ENCODE measurements at places on chromosomes 6 and 20.

GRCh38 chr20:63071541-63072181 lies 64.9 kb upstream of the BHLHE23 start:
- peak; percentile 31 for DNase-seq

- DNase-seq: no peak
These were observed 184.2 kb upstream of the SPTLC3 start for GRCh38 chr20:12824328-12825225.

GRCh38 chr6:121503589-121503991 lies 68.1 kb downstream of the GJA1 start:
- DNase-seq: no peak

GRCh38 chr20:49395183-49395582 lies 87.3 kb downstream of the KCNB1 start:
- DNase-seq: no peak

DNA sequence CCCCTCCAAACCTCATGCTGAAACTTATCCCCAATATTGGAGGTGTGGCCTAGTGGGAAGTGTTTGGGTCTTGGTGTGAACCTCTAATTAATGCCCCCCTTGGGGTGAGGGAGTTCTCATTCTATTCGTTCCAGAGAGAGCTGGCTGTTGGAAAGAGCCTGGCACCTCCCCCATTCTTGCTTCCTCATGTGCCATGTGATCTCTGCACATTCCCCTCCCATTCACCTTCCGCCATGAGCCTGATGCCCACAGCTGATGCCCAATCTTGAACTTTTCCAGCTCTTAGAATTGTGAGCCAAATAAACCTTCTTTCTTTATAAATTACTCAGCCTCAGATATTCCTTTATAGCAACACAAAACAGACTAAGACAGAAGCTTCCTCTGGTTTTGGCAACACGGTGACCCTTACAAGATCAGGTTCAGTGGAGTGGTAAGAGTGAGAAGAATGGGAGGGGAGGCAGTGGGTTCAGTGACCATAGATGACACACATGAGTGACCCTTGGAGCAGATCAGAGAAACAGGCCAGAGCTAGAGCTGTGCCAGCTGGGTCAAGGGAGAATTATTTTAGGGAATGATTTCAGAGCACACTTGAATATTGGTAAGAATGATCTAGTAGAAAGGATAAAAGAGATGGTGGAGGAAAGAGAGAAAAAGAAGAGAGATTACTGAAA lies 176.4 kb downstream of the LY86 start:
- no peak for DNase-seq

GRCh38 chr20:46621492-46621891 lies 29.8 kb downstream of the SLC13A3 start:
- no peak for DNase-seq

- DNase-seq: no peak
These were observed 38.7 kb downstream of the KAT14 start for GRCh38 chr20:18176318-18176785.

DNA sequence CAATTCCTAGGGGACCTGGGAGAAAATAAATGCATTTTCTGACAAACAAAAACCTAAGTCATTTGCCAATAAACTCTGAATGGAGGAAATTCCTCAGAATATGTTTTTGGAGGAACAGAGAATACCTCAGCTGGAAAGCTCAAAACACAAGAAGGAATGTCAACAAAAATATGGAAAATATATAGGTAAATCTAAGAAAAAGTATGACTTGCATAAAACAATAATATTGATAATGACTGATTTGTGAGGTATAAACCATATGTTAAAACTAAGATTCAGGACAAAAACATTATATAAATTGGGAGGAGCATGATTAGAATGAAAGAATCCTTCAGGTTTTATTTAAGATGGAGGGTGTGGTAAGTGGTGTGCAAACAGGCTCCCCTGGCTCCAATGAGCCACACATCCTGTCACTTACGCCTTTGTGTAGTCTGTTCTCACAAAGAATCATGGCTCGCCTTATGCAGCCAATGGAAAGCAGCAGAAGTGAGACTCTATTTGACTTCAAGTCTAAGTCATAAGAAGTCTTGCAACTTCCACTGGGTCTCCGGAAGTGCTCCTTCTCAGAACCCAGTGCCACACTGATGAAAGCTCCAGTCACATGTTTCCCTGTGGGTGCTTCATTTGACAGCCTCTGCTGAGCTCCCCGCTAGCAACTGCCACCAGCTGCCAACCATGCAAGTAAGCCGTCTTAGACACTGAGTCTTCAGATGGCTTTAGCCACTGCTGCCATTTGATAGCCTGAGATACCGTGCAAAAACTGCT lies 8.1 kb downstream of the CFAP61 start:
- no peak for DNase-seq

DNA sequence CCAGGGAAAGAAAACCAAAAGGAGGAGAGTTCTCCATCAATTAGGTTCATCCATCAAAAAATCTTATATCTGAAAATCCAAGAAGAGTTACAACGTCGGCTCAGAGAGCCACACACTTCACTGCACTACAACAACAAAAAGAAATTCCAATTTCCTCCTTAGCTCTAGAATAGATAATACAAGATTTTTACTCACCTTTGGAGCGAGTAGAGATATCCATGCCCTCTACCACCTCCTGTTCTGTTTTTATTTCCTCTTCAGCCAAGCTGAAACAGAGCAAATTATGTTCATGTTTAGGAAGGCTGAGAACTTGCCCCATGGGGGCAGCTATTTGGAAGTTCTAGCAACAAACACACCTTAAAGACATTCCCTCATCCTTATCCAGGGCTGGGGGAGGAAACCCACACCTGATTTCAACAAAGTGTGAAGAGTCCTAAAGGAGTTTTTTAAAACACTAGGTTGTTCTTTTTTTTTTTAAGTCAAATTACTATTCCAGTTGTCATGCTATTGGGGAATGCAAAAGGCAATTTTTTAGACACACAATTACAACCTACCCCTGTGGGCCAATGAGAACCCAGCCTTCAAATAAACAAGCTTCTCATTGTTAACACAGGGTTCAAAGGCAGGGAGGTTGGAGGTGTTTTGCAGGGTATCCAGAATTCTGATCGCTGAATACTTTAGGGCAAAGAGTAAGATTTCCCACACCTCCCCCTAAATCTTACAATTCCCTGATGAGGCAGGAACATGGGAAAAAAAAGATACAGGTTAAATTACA lies 8.7 kb downstream of the ZMYND8 start:
- DNase-seq: no peak

GRCh38 chr20:58519940-58520712 lies 4.9 kb upstream of the APCDD1L start:
- no peak for DNase-seq

- no peak for DNase-seq
These were observed 2.7 kb upstream of the PLCB1 start for GRCh38 chr20:8129211-8129976.

DNA sequence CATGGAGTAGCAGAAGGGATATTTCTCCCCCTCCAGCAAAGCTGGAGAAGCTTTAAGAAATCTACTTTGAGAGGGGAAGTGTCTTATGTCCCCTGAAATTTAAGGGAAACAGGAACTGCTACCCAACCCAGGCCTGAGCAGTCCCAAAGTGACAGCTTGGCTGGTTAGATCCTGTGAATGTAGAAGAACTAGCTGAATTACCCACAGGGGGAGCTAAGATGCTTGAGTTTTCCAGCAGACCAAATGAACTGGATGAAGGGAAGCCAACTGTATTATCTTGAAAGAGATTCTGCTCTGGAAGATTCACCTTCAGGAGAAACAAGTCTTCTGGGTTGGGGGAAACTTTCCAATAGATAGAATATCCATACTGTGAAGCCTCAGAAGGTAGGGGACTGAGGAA lies 303.3 kb upstream of the MMS22L start:
- no peak for DNase-seq

DNA sequence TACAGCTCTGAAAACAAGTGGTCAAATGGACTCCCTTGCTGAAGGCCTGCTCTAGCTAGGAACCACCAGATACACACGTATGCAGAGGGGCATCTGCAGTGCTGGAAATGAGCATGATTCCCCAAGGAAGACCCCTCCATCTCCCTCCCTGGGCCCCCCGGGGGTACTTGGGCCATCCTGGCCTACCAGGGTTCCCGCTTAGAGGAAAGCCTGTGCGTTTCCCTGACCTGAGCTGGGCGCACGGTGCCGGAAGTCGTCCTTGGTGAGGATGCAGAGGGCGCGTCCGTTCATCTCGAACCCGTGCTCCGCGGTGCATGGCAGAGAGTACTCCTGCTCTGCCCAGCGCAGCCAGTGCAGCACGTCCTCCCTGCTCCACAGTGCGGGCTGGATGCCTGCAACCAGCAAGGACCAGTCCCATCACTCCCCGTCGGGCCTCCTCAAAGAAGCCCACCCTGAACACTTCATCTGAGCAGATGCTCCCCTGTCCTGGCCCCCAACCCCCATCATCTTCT lies 11.8 kb downstream of the ETV7 start:
- DNase-seq: no peak

DNA sequence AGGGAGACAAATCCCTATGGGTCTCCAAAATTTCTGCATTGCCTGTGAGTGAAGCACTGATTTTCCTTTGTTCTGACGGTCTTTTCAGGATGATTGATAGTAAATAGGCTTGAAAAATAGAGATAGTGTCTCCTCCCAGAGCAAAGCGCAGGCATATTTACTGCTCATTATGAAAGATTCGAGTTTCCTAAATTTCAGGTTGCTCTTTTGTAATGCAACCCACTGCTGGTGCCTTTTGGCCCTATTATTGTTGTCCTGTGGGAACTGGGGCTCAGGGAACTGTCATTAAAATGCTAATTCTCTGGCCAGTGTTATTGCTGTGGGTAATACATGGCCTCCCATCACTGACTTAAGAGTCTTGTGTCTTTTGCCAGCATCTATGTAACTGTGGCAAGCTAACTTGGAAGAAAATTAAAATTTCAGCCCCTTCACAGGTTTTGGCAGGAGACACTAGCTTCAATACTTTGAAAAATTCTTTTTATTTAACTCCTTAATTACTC lies 754.1 kb upstream of the MAP3K7 start:
- DNase-seq: no peak

DNA sequence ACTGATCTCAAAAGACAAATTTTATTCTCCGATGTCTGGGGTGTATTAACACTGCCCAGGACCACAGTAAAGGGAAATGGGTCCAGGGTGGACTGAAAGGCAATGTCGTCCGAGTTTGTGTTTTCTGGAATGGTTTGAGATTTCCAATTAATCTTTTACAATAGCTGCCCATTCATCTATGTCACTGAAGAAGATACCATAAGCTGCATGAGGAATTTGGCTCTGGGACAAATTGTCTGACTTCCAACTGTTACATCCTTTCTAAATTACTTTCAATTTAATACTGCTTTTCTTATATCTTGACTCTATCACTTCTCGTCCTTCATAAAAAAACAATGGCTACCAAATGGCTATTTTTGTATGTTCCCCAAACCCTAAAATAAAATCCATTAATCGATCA lies 130.7 kb upstream of the KCNK16 start:
- DNase-seq: no peak

DNA sequence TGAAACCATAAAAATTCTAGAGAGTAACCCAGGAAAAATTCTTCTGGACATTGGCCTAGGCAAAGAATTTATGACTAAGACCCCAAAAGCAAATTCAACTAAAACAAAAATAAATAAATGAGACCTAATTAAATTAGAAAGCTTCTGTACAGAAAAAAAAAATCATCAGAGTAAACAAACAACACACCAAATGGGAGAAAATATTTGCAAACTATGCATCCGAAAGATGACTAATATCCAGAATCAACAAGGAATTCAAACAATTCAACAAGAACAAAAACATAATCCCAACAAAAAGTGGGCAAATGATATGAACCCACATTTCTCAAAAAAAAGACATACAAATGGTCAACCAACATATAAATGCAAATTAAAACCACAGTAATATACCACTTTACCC lies 242.6 kb upstream of the CDYL start:
- DNase-seq: no peak

DNA sequence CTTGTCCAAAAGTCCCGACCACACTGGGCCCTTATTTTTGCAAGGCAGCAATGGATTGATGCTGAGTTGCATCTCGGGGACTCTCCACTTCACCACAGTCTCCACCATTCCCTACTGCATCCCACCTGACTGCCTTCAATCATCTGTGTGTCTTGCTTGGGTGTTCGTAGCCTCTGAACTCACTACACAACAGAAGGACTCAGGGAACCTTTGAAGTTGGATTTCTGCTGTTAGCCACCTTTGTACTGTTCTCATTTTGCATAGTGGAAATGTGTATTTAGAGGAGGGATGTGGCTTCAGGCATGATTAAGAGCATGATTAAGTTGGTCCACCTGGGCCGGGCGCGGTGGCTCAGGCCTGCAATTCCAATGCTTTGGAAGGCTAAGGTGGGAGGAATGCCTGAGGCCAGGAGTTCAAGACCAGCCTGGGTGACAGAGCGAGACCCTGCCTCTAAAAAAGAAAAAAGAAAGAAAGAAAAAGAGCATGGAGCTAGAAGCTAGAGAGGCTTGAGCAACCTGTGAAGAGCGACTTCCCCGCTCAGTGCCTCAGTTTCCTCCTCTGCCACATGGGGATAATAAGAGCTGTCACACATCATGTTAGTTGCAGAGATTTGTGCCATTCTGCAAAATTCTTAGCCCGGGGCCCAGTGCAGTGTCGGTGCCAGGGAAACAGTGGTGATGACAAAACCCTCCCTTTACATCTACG lies 121.3 kb upstream of the PTPN1 start:
- no peak for DNase-seq

DNA sequence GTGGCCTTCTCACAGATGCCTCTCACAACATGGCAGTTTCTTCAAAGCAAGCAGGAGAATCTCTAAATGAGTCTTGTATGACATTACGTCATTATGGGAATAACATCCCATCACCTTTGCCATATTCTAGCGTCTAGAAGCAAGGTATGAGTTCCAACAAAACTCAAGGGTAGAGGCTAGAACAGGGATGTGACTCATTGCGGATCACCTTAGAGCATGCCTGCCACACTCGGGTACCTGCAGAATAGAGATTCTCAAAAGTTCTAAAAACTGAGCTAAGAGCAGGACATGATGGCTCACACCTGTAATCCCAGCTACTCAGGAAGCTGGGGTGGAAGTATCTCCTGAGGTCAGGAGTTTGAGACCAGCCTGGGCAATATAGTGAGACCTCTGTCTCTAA lies 182.8 kb downstream of the SLC16A10 start:
- DNase-seq: no peak

- DNase-seq: no peak
These were observed 130.4 kb downstream of the GJA10 start for GRCh38 chr6:90024633-90025032.

DNA sequence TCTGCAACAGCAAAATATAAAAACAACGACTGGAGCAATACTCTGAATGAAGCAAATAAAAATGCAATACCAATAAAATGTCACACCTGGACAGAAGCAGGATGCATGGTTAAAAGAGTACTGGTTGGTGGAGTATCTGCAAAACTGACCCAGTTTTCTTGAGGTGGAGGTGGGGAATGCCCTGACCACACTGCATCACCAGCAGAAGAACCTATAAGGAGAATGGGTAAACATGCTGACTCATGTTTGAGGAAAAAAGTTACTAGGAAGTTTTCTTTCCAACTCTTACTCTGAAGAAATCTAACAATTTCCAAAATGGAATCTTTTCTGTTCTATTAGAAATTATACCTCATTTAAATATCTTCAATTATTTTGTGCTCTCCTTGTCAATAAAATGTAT lies 43.6 kb downstream of the REPS1 start:
- peak; percentile 25 for DNase-seq

GRCh38 chr6:35048631-35049083 lies 92.5 kb downstream of the TCP11 start:
- peak; percentile 51 for DNase-seq

- no peak for DNase-seq
These were observed 45.1 kb downstream of the PKHD1 start for GRCh38 chr6:52042141-52042885.

- no peak for DNase-seq
These were observed 34.7 kb downstream of the DUSP22 start for GRCh38 chr6:326896-327537.

GRCh38 chr20:51910321-51911050 lies 108.2 kb upstream of the SALL4 start:
- DNase-seq: no peak

- no peak for DNase-seq
These were observed 414.0 kb upstream of the OPRM1 start for GRCh38 chr6:153625089-153625488.

Measured in activated naive CD4-positive, alpha-beta T cell treated with anti-CD3 and anti-CD28 coated beads for 36 hours (primary cell).